Kidney glomerular epithelial cell (primary cell): ENCODE measurements at places on chromosomes 5 and 9.
A peak's percentile ranks its signal among the peaks of the same experiment; 100 is the strongest.

GRCh38 chr5:181138258-181138657 lies 7.3 kb upstream of the OR2V1 start:
- peak; percentile 4 for DNase-seq

DNA sequence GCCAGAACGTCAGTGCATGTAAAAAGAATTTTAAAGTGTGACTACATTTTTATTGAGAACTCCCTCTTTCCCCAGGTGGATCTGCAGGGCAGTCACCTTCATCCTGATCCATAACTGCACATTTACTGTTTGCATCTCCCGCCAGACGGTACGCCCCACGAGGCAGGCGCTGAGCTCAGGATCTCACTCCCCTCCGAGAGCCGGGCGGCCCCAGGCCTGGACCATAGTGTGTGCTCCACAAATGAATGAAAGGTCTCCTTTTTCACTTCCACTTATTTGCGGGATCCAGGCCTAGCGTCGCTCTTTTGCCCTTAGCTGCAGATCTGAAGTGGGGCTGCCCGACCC lies 378 bp downstream of the DROSHA start:
- no peak for DNase-seq

GRCh38 chr9:1233568-1233967 lies 183.4 kb downstream of the DMRT2 start:
- no peak for DNase-seq

- peak; percentile 60 for DNase-seq
Measured at GRCh38 chr5:131634666-131634995, 398 bp downstream of the RAPGEF6 start.

GRCh38 chr5:105503950-105504349 lies 1941.4 kb upstream of the NUDT12 start:
- no peak for DNase-seq

DNA sequence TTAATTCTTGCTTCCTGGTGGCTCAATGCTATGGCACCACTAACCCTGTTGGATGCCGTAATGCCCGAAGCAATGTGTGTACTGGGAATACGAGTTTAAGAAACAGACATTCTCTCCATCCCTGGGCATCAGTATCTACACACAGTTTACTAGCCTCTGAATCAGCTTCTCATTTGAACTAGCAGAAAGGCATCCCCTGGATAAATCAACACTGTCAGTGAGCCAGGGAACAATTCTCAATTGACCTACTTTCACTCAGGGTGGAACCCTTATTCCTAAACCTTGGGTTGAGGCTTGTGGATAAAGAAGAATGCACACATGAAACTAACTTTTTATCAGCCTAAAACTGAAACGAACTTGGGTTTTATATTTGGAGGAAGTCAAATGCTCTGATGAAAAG lies 331.0 kb downstream of the GADD45G start:
- DNase-seq = no peak

DNA sequence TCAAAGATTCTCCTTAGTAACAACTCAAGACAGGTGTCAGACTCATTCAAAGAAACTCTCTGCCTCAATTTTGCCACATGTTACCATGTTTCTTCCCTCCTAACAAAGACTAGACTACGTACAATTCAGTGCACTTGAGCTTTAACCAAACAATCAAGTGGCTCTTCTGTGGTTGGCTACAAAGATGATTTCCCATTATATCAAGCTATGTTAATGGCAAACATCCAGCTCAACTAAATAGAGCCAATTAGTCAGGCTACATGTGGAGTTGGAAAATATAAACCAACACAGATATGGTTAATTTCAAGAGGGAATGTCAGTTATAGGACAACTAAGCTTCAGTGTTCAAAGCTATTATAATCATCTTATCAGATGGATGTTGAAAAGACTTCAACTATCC lies 29.2 kb upstream of the ADRA1B start:
- no peak for DNase-seq
